CD4-positive, alpha-beta T cell treated with Interleukin-6 at 100 ng/mL for 8 hours (primary cell): ENCODE measurements at places on chromosomes 13 and 19.

- DNase-seq, result no peak
These were observed 104.4 kb upstream of the LSM14A start for GRCh38 chr19:34067861-34068271.

- no peak for DNase-seq
These were observed 122.9 kb upstream of the SPRY2 start for GRCh38 chr13:80463673-80464352.

DNA sequence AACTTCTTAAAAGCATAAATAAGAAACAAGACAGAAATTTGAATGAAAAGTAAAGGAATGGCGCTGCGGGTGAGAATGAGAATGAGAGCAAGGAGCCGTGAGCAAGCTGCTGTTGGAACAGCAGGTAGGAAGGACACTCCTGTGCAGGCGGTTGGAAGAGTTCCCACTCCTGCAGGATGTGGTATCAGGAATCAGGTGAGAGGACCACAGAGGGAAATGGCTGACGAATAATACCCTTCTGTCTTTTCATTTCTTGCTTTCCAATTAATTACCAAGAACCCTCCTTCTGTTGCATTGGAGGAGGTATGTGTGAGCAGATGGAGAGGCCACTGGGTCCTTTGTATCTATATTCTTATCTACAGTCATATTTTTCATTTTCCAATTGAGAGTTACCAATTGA is 1504.2 kb downstream of the EFNB2 start:
- no peak for DNase-seq

- no peak for DNase-seq
These were observed 4.2 kb upstream of the SYCN start for GRCh38 chr19:39208175-39208795.

GRCh38 chr19:28322491-28322890 is 890.5 kb downstream of the UQCRFS1 start:
- no peak for DNase-seq

- no peak for DNase-seq
These were observed 18.0 kb downstream of the CLASRP start for GRCh38 chr19:45056831-45057230.

DNA sequence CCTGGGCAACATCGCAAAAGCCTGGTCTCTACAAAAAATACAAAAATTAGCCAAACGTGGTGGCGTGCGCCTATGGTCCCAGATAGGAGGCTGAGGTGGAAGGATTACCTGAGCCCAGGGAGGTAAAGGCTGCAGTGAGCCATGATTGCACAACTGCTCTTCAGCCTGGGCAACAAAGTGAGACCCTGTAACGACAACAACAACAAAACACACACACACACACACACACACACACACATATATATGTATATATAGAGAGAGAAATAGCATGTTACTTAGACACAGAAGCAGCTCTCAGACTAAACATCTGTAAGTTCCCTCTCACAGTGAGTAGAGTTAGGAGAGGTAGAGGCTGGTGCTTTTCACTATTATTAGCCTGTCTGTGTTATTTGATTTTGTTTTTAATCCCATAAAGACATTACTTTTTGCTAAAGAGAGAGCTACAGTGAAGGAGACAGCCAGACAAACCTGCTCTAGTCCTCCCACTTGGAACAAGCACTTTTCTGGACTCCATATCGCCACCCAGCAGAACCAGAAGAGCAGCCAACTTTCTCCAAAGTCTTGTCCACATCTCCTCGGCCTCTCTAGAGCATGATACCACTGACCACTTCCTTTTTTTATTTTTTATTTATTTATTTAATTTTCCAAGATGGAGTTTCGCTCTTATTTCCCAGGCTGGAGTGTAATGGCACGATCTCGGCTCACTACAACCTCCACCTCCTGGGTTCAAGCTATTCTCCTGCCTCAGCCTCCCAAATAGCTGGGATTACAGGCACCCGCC is 2.8 kb upstream of the LIN7B start:
- no peak for DNase-seq

- DNase-seq, result no peak
These were observed 2.2 kb downstream of the TYK2 start for GRCh38 chr19:10378124-10378523.

DNA sequence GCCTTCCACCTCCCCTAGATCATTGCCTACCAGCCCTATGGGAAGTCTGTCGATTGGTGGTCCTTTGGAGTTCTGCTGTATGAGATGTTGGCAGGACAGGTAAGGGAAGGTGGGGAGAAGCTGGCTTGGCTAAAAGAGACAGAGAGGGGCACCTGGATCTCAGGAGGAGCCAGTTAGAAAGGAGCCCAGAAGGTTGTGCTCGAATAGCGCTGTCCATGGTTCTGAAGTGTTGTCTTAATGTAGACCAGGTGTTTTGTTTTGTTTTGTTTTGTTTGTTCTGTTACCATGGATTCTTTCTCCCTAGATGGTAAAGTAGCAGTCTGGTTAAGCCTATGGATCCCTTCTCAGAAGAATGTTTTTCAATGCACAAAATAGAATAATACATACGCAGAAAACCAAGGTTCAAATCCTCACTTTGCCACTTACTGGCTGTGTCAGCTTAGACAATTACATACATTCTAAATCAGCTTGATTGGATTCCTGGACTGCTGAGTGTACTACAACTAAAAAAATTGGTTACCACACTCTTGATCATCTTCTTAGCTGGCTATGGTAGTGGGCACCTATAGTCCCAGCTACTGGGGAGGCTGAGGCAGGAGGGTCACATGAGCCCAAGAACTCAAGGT is 5.9 kb upstream of the CACNG7 start:
- DNase-seq, result peak; percentile 24

- no peak for DNase-seq
These were observed 52.1 kb downstream of the FLT1 start for GRCh38 chr13:28442839-28443238.

DNA sequence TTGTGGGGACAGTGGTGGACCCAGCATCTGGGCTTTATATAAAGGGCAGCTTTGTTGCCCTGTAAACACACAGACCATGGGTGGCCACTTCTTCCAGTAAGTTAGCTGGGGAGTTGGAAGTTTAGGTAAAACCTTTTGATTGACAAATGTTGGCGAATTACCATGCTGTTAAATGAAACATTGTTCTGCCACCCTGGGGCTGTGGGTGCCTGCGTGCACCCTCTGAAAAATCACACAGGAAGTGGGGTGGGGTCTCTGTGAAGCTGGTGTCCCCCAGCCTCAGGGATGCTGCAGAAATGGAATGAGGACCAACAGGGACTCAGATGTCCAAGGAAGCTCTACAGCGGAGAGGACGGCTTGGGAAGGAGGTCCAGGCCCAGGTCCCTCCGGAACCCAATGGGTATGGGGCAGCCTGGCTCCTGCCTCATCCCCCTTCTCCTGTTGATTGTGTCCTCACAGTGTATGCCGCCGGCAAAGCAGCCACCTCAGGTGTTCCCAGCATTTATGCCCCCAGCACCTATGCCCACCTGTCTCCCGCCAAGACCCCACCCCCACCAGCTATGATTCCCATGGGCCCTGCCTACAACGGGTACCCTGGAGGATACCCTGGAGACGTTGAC is 2.8 kb upstream of the USF2 start:
- DNase-seq, result no peak

DNA sequence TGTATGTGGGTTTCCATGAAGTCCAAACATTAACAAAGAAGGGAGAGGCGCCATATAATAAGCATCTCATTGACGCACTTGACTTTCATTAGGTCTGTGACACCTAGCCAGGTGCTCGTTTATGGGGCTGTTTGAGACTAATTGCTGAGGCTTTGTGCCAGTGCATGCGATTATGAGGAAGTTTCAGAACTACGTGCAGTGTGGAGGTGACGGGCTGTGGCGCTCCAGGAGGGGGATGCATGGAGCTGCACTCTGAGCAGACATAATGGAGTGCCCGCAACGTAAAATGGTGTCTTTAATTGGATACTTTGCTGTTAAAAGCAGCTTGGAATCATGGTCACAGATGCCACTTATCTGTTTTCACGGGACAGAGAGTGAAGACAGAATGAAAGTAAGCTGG is 223.2 kb downstream of the FGF9 start:
- DNase-seq, result no peak

GRCh38 chr13:98458431-98458830 is 118.5 kb downstream of the STK24 start:
- DNase-seq, result no peak

- DNase-seq, result no peak
These were observed 163.4 kb upstream of the TSC22D1 start for GRCh38 chr13:44739539-44739938.

GRCh38 chr19:3684054-3684816 is 16.0 kb downstream of the PIP5K1C start:
- no peak for DNase-seq

DNA sequence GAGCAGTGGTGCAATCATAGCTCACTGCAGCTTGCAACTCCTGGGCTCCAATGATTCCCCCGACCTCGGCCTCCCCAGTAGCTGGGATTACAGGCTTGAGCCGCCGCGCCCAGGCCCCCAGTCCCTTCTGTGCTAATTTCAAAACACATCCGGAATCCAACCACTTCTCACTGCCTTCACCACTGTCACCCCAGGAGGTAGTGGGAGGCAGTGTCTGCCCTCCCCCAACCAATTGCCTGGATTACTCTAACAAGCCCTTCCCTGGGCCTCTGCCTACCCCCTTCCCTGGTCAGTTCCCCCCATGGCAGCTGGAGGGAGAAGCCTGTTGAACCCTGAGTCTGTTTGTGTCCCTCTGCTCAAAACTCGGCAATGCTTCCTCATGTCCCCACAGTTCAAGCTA is 2.3 kb downstream of the PRAM1 start:
- DNase-seq, result no peak

DNA sequence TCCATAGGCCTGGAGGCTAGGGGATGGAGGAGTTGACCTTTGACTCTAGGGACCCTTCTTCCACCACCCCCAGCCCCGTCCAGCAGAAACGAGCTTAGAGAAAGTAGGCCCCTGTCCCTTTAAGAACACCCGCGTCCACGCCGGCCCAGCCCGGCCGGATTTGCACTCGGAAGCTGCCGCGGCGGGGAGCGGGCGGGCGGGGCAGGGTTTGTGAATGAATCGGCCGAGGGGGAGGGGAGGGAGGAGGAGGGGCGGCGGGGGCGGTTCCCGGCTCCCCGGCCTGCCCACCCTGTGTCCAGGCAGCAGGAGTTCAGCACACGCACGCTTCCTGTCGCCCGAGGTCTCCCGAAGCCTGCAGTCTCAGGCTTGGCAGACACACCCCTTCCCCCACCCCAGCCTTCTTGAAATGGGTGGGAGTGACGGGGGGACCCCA is 1.5 kb downstream of the UNC13A start:
- no peak for DNase-seq

DNA sequence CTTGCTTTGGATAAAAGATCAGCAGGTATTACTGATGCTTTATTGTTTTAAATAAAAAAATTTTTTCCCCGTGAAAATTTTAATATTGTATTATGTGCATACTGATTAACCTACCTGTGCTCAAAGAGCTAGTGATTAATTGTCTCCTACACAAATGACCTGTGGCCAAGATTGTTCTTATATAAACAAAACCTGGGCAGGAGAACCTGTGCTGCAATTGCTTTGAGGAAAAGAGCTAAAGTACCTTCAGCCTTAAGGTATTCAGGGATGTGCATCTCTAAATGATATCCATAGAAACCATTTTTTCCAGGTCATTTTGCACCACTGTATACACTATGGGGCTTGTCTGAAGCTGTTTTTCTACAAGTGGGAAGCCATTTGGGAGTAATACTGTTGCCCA is 1.2 kb downstream of the FRY start:
- no peak for DNase-seq

DNA sequence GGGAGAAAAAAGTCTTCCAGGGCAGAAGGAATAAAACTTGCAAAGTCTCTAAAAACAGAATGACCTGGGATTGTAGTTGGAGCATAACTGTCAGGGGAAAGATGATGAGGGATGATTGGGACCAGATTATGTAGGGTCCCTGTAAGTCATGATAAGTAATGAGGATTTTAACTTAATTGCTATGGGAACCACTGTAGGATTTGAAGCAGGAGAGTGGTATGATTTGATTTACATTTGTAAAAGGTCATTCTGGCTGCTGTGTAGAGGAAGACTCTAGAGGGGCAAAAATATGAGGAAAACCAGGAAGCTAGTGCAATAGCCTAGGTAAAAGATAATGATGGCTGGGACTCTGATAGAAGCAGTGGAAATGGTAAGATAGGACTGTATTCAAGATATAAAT is 900.2 kb downstream of the DIAPH3 start:
- DNase-seq, result no peak

- peak; percentile 96 for DNase-seq
These were observed at the start of gene ZSCAN18 for GRCh38 chr19:58097781-58098681. Gene ZSCAN18, minus strand, starts transcription at chr19:58098231. Its CDS starts 7,964 bp downstream, at chr19:58090267.

DNA sequence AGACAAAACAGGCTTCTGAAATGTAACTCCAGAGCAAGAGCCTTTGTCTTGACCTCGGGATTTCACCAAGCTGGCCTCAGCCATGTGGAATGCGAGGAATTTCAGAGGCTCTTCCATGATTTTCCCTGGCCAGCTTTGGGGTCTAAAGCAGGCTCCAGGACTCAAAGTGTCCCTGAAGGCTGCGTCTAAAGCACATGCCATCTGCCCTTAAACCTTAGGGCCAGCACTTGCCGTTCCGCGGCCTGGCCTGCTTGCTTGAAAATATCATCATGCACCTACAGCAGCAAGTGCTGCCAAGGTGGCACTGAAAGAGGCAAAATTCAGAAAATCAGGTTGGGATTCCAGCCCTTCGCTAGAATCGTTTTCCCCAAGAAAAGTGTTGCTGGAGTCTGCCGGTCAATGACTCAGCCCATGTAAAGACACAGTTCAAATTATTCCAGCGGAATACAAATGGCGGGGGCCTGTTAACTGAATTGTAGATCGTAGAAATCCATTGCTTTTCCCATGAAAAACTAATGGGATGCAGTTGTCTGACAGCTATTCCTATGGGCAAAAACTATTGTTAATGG is 105.7 kb upstream of the RAP2A start:
- no peak for DNase-seq

- no peak for DNase-seq
These were observed 2.2 kb downstream of the FCER2 start for GRCh38 chr19:7699417-7700401.

DNA sequence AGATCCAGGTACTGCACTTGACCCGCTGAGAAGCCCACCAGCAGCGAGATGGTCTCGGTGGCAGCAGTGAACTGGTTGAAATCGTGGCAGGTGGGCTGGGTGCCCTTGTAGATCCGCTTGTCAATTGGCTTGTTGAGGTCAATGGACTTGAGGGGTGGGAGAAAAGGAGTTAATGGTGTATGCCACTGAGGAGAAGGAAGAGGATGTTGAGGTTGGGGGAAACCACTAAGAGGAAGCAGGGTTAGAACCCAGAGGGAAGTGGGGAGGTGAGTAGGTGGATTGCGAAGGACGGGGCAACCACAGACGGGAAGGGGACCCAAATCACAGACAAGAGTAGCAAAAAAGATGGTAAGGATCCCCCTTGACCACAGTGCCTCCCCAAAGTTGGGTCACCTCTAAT is 1.7 kb downstream of the DMWD start:
- peak; percentile 53 for DNase-seq

GRCh38 chr13:74444161-74444571 is 310.0 kb upstream of the KLF12 start:
- DNase-seq, result no peak

- DNase-seq, result no peak
These were observed 8.0 kb upstream of the MYO1F start for GRCh38 chr19:8584965-8585893.
